Inflammatory macrophage treated with lipopolysaccharide for 4 hours (primary cell): ENCODE measurements at places on chromosomes 2 and 18.

GRCh38 chr2:54675738-54676137 lies 47.7 kb upstream of the EML6 start:
- DNase-seq: no peak

DNA sequence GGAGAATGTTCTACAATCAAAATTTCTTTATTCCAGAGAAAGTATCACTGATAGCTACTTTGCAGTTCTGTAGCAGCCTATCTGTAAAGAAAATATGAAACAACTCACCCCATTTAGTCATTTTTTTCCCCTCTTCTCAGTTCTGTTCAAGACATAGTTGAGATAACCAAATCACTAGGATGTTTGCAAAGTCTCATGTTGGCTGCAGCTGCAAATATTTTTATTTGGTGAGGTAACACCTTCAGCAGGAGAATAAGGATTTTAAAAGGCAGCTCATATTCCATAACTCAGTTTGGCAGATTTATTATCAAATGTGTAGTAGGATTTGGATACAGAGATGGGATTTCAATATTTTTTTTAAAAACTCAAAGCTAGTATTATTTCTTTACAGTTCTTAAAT lies 41.0 kb downstream of the HNRNPLL start:
- no peak for DNase-seq

DNA sequence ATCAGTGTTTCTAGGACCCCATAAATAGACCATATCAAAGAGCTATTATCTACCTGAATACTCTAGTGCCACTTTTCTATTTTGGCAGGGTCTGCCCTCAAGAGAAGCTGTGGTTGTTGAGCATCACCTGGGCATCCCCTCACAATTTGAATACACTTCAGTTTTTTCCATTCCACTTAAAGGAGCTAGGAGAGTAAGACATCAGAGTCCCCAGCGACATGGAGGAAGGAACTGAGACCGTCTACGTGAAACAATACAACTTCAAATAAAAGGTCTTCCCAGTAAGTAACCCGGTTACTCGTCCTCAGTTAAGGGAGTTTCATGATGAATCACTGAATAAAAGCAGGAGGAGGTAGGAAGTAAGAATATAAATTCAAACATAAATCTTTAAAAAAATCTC lies 206.7 kb downstream of the AFF3 start:
- no peak for DNase-seq

- no peak for DNase-seq
Measured at GRCh38 chr2:28155627-28156026, 237.0 kb upstream of the FOSL2 start.

- no peak for DNase-seq
Measured at GRCh38 chr2:1606046-1606400, 138.3 kb downstream of the PXDN start.

GRCh38 chr2:119837350-119837749 lies 77.6 kb downstream of the PTPN4 start:
- no peak for DNase-seq

GRCh38 chr2:156937430-156937829 lies 320.1 kb upstream of the GALNT5 start:
- DNase-seq: no peak
